ENCODE measurements at places on chromosomes 12 and 14.

DNA sequence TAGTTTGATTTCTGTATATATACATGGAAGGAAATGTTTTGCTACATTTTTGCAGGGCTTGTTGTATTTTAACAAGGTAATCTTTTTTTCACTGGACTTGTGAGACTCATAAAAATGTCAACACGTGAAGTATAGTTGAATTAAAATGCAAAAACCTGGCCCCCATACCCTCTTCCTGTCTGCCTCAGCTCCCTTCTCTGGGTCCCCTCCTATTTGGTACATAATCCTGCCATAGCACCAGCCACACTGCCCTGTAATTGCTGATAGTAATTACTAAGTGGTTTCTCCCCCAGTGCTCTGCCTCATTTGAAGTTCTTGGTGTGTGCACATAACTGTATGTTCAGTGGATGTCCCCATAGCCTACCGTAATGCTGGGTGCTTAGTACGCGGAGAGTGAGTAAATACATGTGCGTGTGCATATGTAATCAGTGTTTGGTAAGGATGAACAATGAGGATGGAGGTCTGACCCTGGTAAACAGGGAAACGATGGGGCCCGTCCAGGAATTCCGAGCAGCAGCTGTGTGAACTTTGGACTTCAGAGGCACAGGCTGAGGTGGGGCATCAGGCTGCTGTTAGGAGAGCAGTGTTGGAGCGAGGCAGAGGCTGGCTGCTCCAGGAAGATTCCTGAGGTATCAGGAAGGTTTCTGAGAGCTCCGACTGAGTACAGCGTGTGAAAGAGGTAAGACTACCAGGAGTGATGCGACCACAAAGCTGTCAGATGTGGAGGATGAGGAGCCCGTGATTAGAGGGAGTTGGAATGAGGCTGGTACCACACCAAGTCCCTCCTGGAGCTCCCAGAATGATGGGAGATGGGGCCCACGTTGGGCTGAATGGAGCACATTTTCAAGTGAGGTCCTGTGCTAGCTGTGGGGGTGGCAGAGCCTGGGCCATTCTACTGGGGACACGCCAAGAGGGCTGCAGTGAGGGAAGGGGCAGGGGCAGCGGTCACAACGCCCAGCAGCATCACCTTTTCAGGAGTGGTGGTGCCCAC is 106.8 kb downstream of the PELI2 start:
- DNase-seq, result no peak

DNA sequence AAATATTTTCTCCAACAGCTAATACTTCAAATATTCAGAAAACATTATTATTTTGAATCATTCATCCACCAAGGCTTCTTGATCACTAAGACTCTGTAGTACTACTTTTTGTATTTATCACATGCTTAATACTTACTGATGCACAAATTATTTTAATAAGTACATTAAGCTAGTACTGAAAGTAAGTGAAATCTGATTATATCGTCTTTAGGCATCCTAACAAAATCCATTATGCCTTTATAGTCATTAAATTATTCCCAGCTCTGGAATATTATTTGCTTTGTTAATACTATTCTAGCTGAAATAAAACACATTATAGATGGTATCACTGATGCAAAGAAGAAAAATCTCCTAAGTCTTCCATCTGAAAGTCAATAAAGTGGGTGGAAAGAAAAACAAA is 75.1 kb upstream of the TTC7B start:
- DNase-seq, result no peak

- peak; percentile 10 for DNase-seq
Measured at GRCh38 chr12:80313209-80313608, 130.8 kb upstream of the PTPRQ start.

GRCh38 chr12:31308116-31308515 is 17.8 kb downstream of the SINHCAF start:
- DNase-seq, result no peak

- DNase-seq, result no peak
Measured at GRCh38 chr12:94421868-94422740, 37.6 kb downstream of the CEP83 start.

- DNase-seq, result no peak
Measured at GRCh38 chr12:20142956-20143355, 225.4 kb upstream of the PDE3A start.

GRCh38 chr12:76883151-76883550 is 4.3 kb upstream of the CSRP2 start:
- peak; percentile 76 for DNase-seq

DNA sequence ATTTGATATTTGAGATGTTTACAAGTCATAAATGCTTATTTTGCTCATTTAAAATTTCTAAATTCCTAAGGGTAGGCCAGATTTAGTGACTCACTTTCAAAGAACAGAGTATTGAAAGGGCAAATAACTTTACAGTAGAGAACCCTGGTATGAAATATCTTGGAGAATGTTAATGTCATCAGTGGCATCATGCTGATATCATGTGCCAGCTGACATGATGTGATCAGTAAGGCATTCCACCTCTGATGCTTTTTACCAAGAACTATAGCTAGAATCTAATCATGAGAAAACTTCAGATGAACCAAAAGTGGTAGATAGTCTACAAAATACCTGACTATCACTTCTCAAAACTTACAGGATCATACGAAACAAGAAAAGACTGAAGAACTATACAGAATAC is 2.9 kb upstream of the FLRT2 start:
- DNase-seq, result peak; percentile 75
